Small intestine (tissue), 16 donors: ENCODE measurements at places on chromosomes 2 and 18. TPM values are rescaled to one million over a fixed set of nuclear protein-coding genes. Genes with fewer than 3 reads are reported as not detected.
A peak's percentile ranks its signal among the peaks of the same experiment; 100 is the strongest.

DNA sequence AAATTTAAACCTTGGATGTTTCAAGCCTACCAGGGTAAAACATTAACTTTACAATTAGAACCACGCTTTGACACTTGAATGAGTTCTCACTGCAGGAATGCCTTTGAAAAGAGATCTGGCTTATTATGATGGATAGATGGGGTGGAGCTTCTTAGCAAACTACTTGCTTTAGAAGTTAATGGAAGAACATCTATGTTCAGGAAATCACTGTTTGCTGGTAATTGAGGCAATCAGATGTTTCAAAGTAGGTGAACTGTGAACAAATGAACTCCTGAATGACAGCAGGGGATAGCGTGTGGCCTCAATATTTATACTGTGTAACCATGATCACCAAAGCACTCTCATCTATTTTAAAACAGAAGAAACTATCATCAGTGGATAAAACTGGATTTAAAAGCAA, 383.6 kb downstream of the PIK3C3 start:
- H3K27me3 ChIP-seq: no peaks in the 10 kb centered on the region
- no peak overlapping the region for H3K27ac ChIP-seq
- no peaks in the 10 kb centered on the region for H3K36me3 ChIP-seq
- no peaks in the 10 kb centered on the region for H3K4me1 ChIP-seq
- no peak overlapping the region for H3K4me3 ChIP-seq

DNA sequence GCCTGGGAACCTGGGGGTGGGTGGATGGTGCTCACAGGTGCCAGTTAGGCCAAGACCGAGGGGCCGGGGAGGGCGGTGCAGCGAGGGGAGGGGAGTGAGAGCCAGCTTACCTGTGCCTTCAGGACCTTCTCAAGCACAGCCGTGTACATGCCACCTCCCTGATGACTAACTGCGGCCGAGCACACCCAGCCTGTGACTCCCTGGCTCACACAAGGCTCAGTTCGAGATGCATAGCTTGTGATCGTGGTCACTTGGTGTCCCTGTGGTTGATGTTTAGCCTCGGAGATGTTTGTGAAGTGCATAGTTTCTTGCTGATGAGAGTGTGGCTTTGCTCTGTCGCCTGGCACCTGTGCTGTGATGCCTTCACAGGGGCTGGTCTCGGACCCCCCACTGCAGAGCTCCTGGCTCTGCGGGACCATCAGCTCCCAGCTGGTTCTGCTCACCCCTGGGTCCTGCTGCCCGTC, 84.5 kb upstream of the ODC1 start:
- no peak overlapping the region for H3K4me3 ChIP-seq
- no peaks in the 10 kb centered on the region for H3K4me1 ChIP-seq
- H3K36me3 ChIP-seq: no peaks in the 10 kb centered on the region

- DNase-seq: no peak
- no peak overlapping the region for H3K4me3 ChIP-seq
- no peaks in the 10 kb centered on the region for H3K27me3 ChIP-seq
These were observed 178.1 kb downstream of the MGAT5 start for GRCh38 chr2:134431838-134432434.

ITGAV gene
- polyA plus RNA-seq: 4.0 TPM

- H3K4me3 ChIP-seq: no peak overlapping the region
- H3K4me1 ChIP-seq: no peaks in the 10 kb centered on the region
- peaks cover 17% of the 10 kb centered on the region for H3K36me3 ChIP-seq
- DNase-seq: peak; percentile 54
- no peaks in the 10 kb centered on the region for H3K27me3 ChIP-seq
- no peak overlapping the region for H3K27ac ChIP-seq
These were observed 22.4 kb downstream of the ARL6IP6 start for GRCh38 chr2:152740743-152741328.

- DNase-seq: no peak
- H3K4me1 ChIP-seq: peaks cover 2% of the 10 kb centered on the region
- H3K4me3 ChIP-seq: no peak overlapping the region
These were observed 75.3 kb downstream of the MERTK start for GRCh38 chr2:111973701-111974100.

MROH2A gene
- polyA plus RNA-seq: 1.6 TPM

GRCh38 chr2:70242552-70242951, 5.9 kb downstream of the TIA1 start:
- H3K27ac ChIP-seq: no peak overlapping the region
- no peaks in the 10 kb centered on the region for H3K36me3 ChIP-seq
- H3K4me1 ChIP-seq: peaks cover 7% of the 10 kb centered on the region

DNA sequence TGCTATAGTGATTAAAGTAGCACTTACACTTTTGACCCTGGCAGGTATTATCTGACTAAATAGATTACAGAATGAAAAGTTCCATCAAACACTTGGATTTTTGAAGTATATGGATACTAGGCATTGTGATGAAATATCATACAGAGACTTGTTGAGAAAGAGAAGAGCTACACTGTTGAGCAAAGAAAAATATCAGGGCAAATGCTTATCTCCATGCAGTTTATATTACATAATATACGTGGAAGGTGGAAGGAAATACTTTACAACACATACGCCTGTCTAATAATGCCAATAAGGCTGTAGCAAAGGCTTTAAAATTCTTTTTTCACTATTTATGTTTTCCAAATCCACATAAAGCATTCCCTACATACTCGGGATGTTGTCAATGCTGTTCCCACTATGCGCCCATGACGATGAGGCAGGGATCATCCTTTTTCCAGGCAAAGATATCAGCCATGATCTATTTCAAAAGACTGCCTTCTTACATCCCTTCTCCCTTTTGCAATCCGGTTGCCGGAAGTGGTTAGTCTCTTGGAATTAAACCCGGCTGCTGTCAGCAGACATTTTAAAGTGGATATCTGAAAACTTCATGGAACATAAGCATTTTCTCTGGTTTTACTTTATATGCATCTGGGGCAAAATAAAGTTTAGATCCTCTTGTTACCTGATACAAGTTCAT, 92.6 kb upstream of the ITGA4 start:
- no peaks in the 10 kb centered on the region for H3K4me1 ChIP-seq
- DNase-seq: no peak
- no peak overlapping the region for H3K27ac ChIP-seq
- no peaks in the 10 kb centered on the region for H3K36me3 ChIP-seq

DNA sequence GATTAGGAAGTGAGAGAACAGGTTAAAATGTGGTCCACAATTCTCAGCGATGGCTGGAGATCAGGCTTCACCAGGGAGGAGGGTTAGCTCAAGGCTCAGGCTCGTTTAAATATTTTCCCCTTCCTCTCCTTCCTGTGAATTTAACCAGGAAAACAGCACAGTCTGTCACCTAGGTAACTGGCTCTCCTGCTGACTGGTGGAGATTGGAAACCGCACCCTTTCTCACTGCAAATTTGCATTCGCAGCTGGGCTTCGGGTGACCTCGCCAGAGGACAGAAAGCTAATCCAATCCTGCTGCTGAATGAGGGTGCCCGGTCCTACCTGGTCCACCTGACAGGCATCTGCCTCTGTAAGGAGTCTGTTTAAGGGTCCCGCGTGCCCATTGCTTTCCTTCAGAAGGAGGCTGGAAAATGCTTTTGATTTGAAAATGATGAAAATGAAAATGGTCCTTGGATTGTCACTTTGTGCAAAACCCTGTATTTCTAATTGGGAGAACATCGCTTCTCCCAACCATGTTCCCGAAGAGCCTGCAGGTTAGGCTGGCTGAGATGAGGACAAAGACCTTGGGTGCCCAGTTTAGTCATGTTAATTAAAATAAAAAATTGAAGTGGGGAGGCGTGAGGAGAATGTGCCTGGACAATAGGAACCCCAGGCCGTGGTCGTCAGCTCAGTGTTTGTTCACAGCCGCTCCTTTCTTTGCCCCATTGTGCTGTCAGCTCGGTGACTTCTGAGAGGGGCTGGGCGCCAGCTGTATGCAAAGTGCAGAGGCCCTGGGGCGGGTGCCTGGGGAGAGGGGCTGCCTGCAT, 43.4 kb upstream of the MTCL1 start:
- no peak overlapping the region for H3K4me3 ChIP-seq
- no peaks in the 10 kb centered on the region for H3K36me3 ChIP-seq
- no peaks in the 10 kb centered on the region for H3K4me1 ChIP-seq
- H3K27ac ChIP-seq: no peak overlapping the region
- no peaks in the 10 kb centered on the region for H3K27me3 ChIP-seq
- peak; percentile 26 for DNase-seq

GNLY gene
- polyA plus RNA-seq: 1.4 TPM
